ENCODE measurements at places on chromosomes 3 and 15.

GRCh38 chr15:78276064-78276943, 11.9 kb downstream of the DNAJA4 start:
- no peak for DNase-seq

GRCh38 chr3:66073464-66074141, 34.9 kb upstream of the MAGI1 start:
- DNase-seq, result no peak

GRCh38 chr3:147930232-147930807, 521.2 kb downstream of the ZIC1 start:
- DNase-seq, result no peak

GRCh38 chr3:15097891-15098290, 1.1 kb downstream of the RBSN start:
- DNase-seq, result no peak

- no peak for DNase-seq
These were observed 181.3 kb downstream of the RORA start for GRCh38 chr15:61047783-61048182.

- no peak for DNase-seq
These were observed 235.6 kb upstream of the COL8A1 start for GRCh38 chr3:99402755-99403154.

DNA sequence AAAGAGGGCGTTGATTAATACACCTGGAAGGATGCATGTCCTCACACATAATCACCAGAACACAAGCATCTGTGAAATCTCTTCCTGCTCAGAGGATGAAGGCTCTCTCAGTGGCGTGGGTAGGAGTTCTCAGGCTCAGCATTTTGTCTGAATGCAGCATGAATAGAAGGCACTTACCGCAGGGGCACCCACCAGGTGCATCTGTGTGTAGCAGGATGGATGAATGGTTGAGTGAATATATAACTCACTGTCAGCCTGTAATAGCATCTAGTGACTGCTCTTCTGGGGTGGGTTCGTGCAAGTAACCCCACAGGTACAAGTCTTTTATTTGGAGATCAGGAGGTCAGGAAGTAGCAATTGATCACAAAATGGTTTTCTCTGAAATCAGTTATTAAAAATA, 143.0 kb downstream of the SQOR start:
- DNase-seq, result no peak

- no peak for DNase-seq
These were observed 170.5 kb downstream of the CTNNB1 start for GRCh38 chr3:41369838-41370237.

DNA sequence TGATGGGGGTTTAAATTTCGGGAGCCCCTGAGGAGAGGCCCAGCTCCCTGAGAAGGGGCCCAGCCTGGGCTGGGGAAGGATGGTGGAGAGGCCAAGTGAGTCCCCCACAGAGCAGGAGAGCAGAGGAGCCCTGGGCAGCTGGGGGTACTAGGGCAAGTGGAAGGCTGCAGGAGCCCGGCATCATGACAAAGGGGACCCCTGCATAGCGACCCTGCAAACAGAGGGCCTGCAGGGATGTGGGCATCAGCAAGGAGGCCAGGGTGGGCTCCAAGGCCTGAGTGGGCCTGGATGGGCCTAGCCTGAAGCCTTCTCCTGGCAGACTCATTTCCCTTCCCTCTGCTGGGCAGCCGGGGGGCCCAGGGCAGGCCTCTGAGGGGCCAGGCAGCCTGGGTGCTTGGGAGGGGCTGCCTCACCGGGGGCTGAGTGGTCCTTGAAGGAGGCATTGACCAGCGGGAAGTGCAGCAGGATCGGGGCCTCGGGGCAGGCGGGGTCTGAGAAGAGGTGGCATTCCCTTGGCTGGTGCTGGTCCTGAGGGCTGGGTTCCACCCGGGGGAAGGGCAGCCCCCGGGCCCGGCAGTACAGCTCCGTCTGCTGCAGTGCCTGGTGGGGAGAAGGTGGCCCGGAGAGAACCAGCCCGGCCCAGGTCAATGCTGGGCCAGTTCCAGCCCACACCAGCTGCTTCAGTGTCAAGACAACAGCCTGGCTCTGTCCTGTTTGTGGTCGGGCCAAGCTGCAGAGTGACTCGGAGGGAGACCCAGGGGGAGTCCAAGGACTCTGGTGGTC, 24.7 kb downstream of the PLA2G4D start:
- no peak for DNase-seq

- DNase-seq, result no peak
These were observed 9.6 kb upstream of the CYP11A1 start for GRCh38 chr15:74376825-74377581.

DNA sequence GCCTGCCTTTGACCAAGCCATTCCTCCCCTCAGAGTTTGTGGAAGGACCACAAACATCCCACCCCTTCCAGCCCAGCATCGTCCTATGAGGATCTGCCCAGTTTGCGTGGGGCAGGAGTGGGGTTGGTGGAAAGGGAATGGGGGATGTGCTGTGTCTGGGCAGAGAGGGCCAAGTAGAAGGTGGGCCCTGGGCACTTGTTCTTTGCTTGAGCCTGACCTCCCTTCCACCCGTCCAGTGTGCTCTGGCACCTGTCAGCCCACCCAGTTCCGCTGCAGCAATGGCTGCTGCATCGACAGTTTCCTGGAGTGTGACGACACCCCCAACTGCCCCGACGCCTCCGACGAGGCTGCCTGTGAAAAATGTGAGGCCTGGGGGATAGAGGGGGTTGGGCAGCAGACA, 10.3 kb downstream of the SPINT1 start:
- no peak for DNase-seq

GRCh38 chr3:33786565-33787327, 11.7 kb upstream of the PDCD6IP start:
- no peak for DNase-seq

DNA sequence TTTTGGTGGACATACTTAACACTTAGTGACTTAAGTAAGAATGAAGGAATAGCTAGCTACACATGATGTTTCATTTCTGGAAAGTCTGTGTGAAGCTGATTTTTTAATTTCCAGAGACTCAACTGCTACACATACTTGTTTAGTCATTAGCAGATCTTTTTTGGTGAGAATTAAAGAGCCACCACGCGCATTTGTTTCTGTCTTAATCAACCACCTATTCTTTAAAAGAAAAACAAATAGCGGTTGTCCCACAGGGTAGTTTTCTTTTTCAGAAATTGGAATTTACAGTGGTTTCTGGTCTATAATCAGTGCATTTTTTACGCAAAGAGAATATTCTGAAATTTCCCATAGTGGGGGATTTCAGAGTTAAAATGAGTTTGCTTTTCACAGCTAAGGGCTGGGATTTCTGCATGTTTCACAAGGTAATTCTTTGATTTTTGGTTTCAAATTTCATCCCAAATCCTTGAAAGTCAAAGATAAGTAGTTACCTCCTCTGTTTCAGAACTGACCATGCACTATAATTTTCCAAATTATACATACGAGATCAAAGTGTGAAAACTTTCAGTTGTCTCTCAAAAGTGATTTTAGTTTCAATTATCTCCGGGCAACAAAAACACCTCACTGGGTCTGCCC, 631.0 kb upstream of the GRM7 start:
- DNase-seq, result no peak

GRCh38 chr15:36358094-36358493, 221.3 kb upstream of the CDIN1 start:
- no peak for DNase-seq

- DNase-seq, result no peak
These were observed 156.7 kb downstream of the KLF13 start for GRCh38 chr15:31483053-31483985.

GRCh38 chr3:45819543-45819942, 22.4 kb downstream of the LZTFL1 start:
- no peak for DNase-seq

DNA sequence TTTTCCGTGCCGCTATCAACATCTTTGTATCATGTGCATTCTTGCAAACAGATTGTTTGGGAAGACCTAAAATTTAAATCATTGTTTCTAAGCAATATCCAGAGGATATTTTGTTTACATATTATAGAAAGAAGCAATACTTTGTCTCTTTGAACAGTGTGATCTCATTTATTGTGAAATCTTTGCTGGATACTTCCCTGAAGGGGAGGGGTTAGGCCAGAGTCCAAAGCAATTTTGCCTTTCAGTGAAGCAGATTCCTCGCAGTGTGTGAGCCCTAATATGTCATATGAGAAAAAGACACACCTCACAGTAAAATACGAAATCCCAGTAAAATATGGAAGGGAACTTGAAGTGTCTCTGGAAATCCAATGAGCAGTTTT, 158.7 kb upstream of the SLCO3A1 start:
- no peak for DNase-seq

- DNase-seq, result no peak
These were observed 92.8 kb downstream of the DNAH12 start for GRCh38 chr3:57451150-57451846.

DNA sequence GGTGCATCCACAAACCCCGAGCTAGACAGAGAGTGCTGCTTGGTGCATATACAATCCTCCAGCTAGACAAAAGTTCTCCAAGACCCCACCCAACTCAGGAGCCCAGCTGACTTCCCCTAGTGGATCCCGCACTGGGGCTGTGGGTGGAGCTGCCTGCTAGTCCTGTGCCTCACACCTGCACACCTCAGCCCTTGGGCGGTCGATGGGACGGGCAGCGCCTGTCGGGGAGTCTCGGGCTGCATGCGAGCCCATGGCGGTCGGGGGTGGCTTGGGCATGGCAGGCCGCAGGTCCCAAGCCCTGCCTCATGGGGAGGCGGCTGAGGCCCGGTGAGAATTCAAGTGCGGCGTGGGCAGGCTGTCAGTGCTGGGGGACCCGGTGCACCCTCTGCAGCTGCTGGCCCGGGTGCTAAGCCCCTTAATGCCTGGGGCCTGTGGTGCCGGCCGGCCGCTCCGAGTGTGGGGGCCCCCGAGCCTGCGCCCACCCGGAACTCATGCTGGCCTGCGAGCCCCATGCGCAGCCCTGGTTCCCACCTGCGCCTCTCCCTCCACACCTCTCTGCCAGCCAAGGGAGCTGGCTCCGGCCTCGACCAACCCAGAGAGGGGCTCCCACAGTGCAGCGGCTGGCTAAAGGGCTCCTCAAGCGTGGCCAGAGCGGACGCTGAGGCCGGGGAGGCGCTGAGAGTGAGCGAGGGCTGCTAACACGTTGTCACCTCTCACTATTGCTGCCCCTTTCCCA, 31.0 kb downstream of the ZNF589 start:
- no peak for DNase-seq
